ENCODE measurements at places on chromosomes 2 and 18.
A peak's percentile ranks its signal among the peaks of the same experiment; 100 is the strongest.

DNA sequence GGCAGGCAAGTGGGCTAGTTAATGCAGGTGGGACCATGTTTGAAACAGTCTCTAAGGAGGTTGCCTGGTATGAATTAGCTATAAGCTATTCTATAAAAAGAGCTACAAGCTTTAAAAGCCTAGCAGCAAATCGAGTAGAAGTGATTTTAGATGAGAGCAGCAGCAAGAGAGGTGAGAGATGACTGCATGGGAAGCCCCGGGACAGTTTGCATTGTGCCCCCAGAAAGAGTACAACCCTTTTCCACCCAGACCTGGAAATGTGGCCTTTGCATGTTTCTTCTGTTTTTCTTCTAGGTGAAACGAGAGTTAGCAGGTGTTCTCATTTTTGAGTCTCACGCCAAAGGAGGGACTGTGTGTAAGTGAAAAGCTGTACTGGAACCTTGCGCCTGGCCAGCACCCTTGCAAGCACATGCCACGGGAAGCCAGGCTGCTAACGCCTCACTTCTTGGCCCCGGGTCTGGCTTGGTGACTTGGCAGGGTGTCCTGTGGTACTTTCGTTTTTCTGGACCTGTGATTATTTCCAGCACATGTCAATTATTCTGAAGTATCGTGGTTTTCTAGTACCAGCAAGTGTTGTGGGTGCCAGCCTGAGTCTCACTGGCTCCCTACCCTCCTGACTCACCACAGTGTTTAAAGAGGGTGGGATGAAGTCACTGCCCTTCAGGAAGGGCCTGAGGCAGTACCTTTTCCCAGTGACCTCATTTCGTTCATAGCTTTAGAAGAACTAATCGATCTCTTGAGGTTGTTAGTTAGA is 90.3 kb upstream of the MAP3K20 start:
- DNase-seq: no peak

DNA sequence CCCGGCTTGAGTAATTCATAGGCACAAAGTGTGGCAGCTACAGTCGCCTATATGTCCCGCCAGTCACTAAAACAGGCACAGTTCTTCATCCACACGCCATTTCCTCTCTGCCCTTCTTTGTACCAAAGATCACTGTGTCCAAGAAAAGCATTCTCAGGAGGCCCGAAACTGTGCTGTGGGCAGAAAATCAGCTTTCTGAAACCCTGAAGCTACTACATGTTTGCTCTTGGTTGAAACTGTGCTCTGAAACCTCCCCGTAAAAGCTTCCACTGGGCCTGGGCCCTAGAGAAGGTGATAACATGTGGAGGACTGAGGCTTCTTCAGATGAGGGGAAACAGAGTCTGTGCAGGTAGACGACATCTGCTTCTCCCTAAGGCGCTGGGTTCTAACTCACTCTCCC is 75.6 kb upstream of the ID2 start:
- DNase-seq: no peak

DNA sequence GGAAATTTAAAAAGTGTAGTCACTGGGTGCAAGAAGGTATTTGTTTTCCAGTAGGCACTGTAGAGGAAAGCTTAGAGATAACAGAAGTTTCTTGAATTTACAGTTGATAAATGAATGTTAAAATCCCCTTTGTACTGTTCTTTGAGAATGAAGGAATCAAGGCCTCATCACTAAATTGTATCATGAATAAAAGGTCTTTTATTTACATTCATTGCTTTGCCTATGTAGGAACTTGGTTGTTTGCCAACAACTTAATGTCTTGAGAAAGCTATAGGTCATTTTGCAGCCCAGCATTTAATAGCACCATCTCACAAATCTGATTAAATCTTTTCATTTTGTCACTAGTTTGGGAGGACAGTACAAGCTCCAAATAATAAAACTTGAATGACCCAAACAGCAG is 213.9 kb upstream of the ITGA4 start:
- DNase-seq: no peak

DNA sequence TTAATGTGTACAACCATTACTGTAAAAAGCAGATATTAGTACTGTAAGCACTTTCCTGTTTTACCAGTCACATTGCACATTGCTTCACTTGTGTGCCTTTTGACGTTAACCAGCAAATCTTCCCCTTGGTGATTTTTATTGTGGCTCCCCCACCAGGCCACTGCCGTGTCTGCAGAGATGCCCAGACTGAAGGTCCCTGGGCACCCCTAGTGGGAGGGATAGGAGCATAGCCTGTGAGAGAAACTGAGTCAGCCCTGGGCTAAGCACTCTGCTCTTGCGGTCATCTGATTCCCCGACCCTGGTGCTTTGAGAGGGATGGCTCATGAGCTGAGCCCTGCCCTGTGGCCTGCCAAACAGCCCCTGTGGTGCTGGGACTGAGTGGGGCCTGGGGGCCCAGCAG is 73.4 kb downstream of the INPP4A start:
- peak; percentile 32 for DNase-seq

GRCh38 chr2:192571636-192572035 is 376.9 kb upstream of the TMEFF2 start:
- no peak for DNase-seq

GRCh38 chr2:110713513-110714362 is 18.6 kb upstream of the ACOXL start:
- no peak for DNase-seq

- DNase-seq: no peak
Measured at GRCh38 chr2:199756743-199757142, 94.2 kb downstream of the FTCDNL1 start.

GRCh38 chr18:71327441-71327840 is 1038.6 kb downstream of the SOCS6 start:
- DNase-seq: no peak

- no peak for DNase-seq
Measured at GRCh38 chr2:111167076-111167862, 46.6 kb downstream of the BCL2L11 start.

DNA sequence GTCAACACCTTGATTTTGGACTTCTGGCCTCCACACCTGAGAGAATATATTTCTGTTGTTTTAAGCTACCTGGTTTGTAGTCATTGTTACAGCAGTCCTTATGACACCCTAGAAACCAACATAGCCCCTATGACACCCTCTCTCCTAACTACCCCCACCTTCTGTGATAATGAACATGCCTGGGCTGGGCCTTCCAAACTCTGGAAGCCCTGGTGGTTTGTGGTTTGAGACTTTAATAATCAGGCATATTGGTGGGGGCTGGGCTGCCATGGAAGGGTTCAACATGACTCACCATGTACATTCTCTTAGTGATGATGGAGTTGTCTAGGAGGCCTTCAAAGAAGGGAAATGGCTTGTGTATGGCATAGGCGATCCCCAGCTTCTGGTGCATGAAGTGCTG is 3.3 kb downstream of the SP110 start:
- DNase-seq: no peak

- no peak for DNase-seq
Measured at GRCh38 chr2:64875368-64875767, 113.8 kb upstream of the SLC1A4 start.

GRCh38 chr2:205906419-205906818 is 179.6 kb downstream of the INO80D start:
- DNase-seq: no peak

DNA sequence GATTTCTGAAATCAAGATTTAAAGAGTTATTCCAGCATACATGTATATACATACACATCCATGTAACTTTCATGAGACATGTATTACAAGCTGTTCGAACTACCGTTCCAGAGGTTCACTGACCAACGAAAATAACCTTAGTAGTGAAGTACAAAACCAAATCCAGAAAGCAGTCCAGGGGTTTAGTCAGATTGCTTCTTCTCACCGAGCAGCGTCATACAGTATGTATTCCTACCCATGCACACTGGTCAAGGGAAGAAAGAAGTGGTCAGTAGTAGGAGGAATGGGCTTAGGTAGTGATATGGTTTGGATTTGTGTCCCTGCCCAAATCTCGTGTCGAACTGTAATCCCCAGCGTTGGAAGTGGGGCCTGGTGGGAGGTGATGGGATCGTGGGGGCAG is 45.3 kb downstream of the E2F6 start:
- DNase-seq: no peak

- DNase-seq: no peak
Measured at GRCh38 chr2:241391892-241392665, 36.0 kb downstream of the FARP2 start.

- no peak for DNase-seq
Measured at GRCh38 chr2:86636842-86637241, 13.2 kb upstream of the RNF103 start.

DNA sequence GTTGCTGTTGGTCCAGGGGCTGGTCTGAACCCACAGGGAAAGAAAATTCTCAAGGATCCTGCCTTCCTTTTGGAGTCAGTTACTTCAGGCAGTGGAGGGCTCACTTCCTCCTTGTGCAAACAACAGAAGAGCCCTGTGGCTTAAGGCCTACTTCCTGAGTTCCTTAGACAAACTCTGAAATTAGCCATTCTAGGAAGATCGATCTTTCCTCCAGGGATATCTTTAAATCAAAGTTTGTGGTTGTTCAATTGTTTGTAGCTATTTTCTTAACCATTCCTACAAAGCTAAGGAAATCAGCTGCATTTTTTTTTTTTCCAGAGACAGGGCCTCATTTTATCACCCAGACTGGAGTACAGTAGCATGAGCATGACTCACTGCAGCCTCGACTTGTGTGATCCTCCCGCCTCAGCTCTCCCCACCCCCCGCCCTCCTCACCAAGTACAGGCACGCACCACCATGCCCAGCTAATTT is 156.0 kb downstream of the TANC1 start:
- no peak for DNase-seq

DNA sequence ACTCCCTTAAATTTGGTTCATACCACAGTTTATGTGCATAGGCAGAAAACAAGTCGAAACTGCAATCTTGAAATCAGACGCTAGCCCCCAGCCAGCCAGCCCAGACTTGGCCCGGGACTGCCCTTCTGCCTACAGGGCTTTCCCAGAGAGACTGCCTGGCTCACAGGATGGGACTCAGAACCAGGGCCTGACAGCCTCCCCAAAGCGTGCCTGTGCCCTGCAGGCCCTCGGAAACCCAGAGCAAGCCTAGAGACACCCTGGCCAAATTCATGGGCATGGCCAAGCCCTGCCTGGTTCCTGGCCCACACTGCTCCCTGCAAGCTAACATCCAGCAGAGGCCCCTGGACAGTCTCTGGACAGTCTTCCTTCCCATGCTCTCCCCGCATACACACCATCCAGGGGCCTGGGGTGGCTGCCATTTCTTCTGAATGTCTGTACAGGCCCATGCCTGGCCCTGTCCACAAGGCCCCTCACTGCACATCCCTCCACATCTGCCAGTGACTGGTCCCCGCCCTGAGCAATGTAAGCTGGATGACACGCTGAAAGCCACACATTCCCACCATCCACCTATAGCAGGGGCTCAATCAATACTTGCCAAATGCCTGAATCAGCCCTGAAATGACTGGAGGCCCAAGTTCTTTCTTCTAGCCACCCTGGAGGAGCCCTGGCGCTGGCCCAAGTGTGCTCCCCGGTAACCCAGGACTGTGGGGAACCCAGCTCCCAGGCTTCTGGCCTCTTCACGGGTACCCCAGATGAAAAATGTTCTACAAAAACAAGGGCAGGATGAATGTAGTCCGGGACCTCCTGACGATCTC is 73.1 kb downstream of the HDAC4 start:
- no peak for DNase-seq

DNA sequence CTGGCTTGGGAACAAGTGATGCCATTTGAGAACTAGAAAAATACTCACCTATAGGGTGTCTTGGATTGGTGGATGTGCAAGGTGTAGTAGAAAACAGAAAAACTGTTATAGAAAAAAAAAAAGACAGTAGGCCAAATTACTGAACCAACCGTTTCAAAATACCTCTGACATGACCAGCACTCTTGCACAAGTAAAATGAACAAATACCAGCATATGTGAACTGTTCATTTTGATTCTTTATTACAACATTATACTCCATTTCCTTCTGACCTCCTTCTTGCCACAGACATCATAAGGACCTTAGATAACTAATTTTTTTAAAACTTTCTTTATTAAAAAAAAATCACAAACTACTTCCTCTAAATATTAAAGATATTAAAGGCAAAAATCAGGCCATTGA is 125.5 kb downstream of the ATAD2B start:
- DNase-seq: no peak

GRCh38 chr18:78473563-78473962 is 506.1 kb upstream of the SALL3 start:
- DNase-seq: no peak

DNA sequence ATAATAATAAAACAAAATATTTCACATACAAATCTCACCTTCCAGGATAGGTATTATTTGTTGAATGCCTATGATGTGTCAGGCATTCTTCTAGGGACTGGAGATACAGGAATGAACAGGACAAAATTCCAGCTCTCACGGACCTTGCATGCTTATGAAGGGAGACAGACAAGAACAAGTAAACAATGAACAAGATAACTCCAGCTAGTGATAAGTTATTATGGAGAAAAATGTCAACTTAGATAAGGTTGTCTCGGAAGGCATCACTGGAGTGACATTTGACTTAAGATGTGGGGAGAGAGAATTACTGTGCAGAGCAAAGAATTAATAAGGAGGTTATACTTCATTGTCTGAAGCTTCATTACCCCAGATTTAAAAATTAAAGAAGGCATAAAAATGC is 836.7 kb downstream of the SOCS6 start:
- no peak for DNase-seq

GRCh38 chr2:144426981-144427479 is 92.9 kb downstream of the ZEB2 start:
- DNase-seq: no peak

- DNase-seq: no peak
Measured at GRCh38 chr18:6976935-6977334, 140.7 kb downstream of the LAMA1 start.

DNA sequence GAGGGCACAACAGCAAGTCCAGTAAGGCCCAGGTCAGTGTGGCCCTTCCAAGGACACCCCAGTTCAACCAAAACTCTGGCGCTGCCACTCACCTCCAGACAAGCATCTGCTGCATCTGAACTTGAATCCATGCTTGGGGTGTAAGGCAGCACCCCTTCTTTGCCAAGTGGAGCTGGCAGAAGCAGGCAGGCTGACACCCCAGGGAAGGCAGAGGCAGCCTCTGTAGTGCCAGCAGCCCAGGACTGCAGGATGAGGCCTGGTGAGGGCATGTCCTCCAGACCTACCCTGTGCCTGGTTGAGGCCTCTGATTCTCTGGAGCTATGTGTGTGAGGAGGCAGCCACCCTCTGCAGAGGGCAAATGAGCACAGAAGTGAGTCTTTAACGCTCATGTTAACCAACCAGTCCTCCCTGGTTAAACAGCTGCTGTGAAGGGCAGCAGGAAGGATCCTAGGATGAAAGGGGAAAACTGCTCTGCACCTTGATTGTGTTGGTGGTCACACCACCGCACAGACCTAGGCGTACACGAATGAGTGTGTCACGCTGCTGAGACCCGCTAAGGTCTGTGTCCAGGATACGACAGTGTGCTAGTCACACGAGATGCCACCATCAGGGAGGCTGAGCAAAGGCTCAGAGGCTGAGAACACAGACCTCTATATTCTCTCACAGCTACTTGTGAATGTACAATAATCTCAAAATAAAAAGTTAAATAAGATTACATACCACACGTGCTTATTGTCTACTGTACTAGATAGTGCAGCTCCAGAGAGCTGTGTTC is 2.2 kb downstream of the PARD6G start:
- DNase-seq: no peak

- no peak for DNase-seq
Measured at GRCh38 chr2:107018366-107018765, 132.4 kb upstream of the ST6GAL2 start.

All from stimulated activated naive CD4-positive, alpha-beta T cell treated with Interleukin-2 at 50 U/mL for 16 hours (primary cell).